ENCODE measurements at places on chromosomes 1 and 21.
A peak's percentile ranks its signal among the peaks of the same experiment; 100 is the strongest.

- no peak for DNase-seq
Measured at GRCh38 chr1:228215663-228216116, 7.8 kb downstream of the OBSCN start.

GRCh38 chr1:76867342-76868130 lies at the start of gene ST6GALNAC5:
Gene ST6GALNAC5, plus strand, starts transcription at chr1:76867480.
- no peak for DNase-seq

DNA sequence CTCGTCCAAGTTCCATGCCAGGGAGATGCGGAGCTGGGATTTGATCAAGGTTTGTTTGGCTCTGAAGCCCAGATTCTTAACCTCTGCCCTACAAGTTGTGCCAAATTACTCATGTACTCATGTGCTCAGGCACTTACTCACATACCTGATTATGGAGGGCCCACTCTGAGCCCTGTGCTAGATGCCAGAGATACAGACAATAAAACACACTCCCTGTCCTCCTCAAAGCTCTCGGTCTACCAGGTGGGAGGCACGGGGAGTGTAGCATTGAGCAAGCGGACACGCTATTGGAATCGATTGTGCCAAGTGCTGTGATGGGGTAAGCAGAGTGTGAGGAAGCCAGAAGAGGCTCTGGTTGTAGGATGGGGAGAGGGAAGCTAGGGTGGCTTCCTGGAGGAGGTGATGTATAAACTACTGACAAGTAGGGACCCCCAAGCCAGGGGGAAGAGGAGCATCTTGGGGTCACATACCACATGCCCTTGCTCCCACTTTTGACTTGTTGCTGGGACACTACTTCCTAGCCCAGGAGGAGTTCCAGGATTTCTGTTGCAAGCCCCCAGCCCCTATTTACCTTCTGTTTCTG lies 49.8 kb upstream of the IFNLR1 start:
- DNase-seq: no peak

DNA sequence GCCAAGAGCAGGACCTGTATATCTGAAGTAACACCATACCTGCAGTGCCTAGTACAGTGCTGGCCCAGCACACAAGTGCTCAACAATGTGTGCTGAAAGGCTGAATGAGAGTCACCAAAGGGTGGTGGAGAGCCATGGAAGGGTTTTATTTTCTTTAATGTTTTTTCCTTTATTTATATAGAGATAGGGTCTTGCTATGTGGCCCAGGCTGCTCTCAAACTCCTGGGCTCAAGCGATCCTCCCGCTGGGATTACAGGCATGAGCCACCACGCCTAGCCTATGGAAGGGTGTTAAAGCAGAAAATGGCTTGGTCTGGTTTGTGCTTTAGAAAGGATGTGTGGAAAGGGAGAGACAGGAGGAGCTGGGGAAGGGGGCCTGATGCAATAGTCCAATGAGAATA lies 13.3 kb upstream of the TTC39A start:
- DNase-seq: no peak

GRCh38 chr1:117760069-117760468 lies 154.2 kb downstream of the TENT5C start:
- DNase-seq: no peak

- DNase-seq: no peak
Measured at GRCh38 chr1:14149431-14149830, 449.1 kb upstream of the KAZN start.

DNA sequence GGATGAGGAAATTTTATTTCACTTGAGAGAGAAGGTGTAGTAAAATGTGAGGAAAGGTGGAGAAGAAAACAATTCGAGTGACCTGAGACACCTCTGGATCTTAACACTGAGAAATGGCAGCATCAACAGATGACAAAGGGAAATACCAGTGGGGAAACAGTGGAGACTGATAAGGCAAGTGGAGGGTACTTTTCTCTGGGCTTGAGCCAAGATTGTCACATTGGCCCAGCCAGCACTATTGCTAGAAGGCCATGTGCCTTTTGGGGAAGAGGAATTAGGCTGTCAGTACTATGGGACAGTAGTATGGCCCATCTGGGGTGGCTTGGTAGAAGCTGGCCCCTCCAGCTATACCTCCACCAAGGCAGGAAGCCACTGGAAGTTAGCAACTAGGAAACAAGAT lies 8.4 kb downstream of the SYPL2 start:
- no peak for DNase-seq

DNA sequence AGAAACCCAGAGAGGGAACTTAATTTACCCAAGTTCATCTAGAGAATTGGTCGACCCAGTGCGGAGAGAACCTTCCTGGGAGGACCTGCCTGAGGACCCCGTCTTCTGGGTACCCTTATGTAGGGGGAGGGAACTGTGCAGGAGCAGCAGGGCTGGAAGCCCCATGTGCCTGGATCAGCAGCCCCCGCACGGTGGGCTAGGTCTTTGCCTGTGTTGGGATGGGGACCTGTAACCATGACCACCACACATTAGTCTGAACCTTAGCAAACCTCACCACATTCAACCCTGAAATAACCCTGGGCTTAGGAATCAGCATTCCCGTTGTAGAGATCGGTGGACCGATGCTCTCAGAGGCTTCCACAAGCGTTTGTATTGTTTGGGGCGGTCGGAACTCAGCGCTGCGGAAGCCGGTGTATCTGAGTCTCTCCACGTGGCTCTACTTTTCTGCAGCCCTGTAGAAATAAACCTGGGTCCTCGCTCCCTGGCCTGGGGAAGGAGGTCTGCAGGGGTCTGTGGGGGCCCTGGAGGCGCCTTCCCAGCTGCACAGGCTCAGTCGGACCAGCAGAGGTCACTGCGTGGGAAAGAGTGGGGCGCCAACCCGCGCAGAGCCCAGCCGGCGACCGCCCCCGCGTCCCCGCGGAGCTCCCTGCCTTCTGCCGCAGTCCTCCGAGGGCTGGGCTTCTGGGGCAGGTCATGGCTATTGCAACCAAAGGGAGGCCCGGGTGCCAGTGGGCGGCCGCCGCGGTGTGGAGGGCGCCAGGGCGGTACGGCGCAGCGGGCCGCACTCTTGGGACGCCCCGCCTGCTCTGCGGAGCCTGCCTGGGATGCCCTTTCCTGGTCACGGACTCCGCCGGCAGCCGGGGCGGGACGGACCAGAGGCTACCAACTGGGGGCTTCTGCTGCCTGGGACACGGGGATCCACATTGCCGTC lies 36.2 kb upstream of the KCNA10 start:
- peak; percentile 6 for DNase-seq

DNA sequence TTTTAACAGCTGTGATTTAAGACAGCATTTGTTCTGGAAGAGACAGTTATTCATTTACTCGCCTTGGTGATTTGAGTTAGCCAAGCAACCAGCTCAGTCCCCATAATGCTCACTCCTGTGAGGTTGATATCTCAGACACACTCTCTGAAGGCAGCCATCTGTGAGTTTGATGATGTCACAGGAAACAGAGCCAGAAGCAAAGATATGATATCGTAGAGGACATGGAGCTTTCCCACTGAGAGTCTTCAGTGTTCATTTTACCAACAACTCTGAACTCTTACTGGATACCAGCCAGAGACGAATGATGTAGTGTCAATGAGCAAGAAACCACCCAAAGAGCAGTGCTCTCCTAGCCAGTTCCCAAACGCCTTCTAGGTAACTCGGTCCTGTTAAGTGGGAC lies 219.4 kb downstream of the SLC35F3 start:
- DNase-seq: no peak

DNA sequence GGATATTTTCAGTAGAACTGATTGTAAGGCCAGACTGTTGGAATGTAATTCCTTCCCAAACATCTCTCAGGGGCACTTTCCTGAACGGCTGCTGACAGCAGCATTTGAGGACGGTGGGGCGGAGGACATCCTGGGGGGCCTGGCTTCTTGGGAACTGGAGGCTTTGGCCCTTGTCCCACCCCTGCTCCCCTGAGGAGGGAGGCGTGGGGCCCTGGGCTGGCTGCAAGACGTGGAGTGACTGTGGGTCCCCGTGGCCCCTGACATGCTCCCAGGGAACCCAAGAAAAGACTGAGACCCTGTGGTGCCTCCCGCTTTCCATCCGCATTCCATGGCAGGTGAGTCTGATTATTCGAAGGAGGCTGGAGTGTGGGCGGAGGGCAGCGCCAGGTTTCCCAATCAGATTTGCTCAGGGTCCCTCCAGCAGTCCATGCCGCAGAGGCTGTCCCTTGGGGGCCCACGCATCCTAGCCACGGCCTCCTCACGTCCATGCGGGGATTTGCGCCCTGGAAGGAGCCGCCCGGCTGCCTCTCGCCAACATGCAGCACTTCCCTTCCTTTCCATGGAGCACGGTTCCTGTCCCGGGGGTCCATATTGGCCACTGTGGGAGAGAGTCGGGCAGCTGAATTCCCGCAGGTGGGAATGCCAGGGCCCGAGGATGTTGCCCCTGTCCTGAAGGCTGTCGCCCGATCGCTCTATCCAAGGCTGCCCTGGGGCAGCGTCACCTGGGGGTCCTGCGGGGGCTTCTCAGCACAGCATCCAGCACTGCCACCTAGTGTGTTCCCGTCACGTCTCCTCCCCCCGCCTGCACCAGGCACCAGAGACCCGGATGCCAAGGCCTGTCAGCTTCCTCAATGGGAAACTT lies 69.0 kb downstream of the FAAP20 start:
- no peak for DNase-seq
